Iris pigment epithelial cell (primary cell): ENCODE measurements at places on chromosomes 5 and 9.

DNA sequence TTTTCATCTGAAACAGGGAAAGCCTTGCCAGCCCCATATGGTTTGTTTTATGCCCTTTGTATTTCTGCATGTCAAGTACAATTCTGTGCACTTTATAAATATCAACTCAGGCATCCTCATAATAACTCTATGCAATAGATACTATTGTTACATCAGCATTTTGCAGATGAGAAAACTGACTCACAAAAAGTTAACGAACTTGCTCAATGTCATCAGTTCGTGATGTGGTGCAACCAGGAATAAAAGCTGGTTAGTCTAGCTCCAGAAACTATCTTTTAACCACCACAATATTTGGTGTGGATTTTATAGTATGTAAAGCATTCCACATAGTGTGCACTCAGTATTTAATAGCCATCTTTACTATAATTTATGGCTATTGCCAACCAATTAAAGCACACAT lies 134.9 kb downstream of the MRPS30 start:
- DNase-seq, result no peak

GRCh38 chr5:86890375-86890774 lies 272.6 kb downstream of the COX7C start:
- no peak for DNase-seq

- peak; percentile 16 for DNase-seq
Measured at GRCh38 chr9:86329649-86330048, 24.6 kb downstream of the TUT7 start.

GRCh38 chr5:37283214-37283820 lies 34.1 kb upstream of the CPLANE1 start:
- DNase-seq, result no peak
